Activated naive CD4-positive, alpha-beta T cell treated with anti-CD3 and anti-CD28 coated beads, Interleukin-2, amount 50 U/mL, for 72 hours (primary cell): ENCODE measurements at places on chromosomes 7 and 10. TPM values are rescaled to one million over a fixed set of nuclear protein-coding genes. Genes with fewer than 3 reads are reported as not detected.

DNA sequence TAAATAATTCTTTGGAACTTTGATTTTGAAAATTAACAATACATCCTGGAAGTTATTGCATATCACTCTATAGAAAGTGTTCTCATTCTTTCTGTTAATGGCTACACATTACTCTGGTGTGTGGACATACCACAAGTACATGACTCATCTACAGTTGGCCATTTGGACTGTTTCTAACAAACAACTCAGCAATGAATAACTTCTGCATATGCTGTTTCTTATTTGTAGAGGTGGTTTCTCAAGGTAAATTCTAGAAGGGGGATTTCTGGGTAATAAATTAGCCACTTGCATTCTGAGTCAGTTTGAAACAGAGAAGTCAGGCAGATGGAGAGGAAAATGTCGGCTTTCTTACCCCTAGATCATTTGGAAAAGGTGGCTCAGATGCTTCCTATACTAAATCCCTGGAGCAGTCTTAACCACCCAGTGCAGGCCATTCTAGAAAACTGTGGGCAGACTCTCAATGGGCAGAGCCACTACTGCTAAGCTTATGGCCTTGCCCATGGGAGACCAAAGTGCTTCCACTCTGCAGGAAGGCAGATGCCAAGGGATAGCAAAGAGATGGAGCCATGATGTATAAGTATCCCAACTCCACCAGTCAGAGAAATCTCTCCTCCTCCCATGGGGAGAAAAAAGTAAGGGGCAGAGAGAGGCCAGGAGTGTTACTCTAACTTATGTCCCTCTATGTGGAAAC lies 194.0 kb upstream of the PLPP4 start:
- no peak for DNase-seq

GRCh38 chr10:88386204-88386788 lies 196.8 kb downstream of the RNLS start:
- DNase-seq = no peak

GRCh38 chr10:34916314-34916713 lies 101.2 kb upstream of the PARD3 start:
- DNase-seq = no peak

PHKG1 gene
- total RNA-seq = 9.4 TPM

DNA sequence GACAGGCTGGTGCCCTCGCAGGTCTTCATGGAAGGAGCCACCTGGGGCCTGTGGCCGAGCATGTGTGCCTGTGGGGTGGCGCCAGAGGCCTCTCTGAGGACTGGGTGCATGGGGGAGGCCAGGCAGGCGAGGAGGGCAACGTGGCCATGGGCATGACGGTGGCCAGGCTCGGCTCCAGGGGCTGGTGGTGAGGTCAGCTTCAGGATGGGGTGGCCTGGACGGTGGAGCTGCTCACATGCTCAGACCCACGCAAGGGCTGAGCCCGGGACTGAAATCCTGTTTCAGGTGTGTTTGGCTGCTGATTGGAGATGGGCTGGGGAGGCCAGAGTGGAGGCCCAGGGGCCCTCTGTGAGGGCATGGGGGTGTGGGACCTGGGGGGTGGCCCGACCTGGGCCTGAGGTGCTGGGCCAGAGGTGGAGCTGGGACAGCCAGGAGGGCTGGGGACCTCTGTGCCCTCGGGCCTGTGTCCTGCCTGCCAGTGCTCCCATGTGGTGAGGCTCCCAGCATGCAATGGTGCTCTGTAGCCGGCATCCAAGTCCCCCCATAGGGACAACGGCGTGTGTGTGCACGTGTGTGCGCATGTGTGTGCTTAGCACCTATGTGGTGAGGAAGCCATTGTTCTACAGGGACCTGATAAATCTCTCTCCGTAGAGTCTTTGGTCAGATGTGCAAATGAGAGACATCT lies 71.1 kb downstream of the INPP5A start:
- DNase-seq = no peak

- peak; percentile 99 for DNase-seq
Observed at GRCh38 chr10:75234017-75234682, 1.6 kb downstream of the COMTD1 start.

DNA sequence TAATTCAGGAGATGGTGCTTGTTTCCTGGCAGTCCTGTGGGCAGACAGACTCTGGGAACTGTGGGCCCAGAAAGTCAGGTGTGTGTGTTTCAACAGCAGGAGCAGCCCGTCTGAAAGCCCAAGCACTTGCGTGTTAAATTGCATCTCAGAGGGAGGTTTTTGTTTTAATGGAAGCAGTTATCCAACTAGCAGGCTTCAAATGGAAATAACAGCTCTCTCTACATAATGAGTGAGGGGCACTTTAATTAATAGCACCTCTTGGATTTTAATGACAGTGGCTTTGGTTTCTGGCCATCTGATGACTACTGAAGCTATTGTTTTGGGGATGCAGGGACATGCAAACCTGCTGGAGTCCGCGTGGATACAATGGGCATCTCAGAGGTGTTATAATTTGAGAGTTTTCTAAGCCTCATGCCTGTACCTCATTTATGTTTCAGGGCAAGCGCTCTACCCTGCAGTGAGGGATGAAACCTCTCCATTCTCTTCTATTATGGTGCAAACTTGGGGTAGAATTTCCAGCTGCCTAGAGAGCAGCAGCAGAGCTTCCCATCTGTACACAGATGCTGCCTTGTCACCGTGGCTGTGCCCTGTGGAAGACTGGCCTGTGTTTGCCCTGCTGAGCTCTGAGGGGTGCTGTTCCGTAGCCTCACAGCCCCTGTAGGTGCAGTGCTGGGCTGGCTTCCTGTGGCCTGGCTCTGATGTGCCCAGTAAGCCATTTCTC lies 206.6 kb upstream of the GPR26 start:
- DNase-seq = no peak

ZNF138 gene
- 11.3 TPM for total RNA-seq

PCBD1 gene
- 52.5 TPM for total RNA-seq

HYCC1 gene
- total RNA-seq = 18.3 TPM

DNA sequence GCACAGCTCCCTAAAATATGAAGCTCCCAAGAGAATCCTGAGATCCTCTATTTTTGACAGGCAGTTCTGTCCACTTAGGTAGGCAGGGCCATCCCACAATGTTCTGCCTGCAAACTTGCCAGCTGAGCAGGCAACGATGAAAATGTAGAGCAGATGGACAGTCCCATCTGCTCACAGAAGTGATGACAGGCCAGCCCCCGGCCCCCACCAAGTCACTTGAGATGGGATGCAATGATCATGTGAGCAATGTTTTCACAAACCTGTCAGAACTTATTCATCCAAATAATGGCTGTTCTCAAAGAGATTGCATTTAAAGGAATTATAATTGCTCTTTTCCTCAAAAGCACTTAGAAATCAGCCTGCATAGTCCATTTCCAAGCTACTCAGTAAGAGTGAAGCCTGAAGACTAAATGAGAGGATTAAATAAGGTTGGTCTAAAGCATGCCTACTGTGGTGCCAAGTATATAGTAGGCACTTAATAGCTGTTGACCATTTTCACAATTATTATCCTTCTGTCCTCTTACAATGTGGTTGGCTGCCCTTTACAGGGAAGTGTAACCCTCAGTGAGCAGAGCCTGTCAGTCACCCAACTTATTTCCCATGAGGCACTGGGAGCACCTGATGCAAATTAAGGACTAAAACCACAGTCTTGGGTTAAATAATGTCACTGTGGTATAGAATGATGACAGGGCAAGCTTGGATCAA lies 301.2 kb downstream of the FGFR2 start:
- no peak for DNase-seq

LOXL4 gene
- total RNA-seq = not detected

RBP4 gene
- not detected for total RNA-seq
